ENCODE measurements at places on chromosomes 3 and 15.

DNA sequence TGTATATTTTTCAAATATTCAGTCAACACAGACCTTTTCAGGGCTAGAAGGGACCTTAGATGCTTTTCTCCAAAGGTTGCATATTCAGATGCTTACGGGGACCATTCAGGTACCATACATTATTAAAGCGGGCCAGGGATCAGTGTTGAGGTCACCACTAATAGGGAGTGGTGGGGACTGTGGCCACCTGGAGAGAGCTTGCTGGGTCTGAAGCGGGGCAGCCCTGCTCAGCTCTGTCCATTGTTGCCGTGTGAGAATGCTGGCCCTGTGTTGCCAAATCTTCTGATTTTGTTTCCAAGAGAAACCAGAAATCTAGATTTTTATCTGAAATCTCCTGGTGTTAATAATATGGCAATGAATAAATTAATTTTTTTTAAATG, 23.7 kb downstream of the ABHD2 start:
- no peak for DNase-seq

DNA sequence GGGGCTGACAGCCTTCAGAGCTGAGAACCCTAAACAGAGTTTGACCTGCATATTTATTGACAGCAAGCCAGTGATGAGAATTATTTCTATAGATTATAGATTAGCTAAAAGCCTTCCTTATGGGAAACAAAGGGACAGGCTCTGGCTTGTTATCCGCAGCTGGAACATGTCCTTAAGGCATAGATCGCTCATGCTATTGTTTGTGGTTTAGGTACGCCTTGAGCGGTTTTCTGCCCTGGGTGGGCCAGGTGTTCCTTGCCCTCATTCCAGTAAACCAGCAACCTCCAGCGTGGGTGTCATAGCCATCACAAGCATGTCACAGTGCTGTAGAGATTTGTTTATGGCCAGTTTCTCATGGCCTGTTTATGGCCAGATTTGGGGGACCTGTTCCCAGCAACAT, 10.2 kb upstream of the FAH start:
- DNase-seq, result no peak

- DNase-seq, result no peak
Measured at GRCh38 chr3:25907081-25907480, 117.2 kb downstream of the OXSM start.

DNA sequence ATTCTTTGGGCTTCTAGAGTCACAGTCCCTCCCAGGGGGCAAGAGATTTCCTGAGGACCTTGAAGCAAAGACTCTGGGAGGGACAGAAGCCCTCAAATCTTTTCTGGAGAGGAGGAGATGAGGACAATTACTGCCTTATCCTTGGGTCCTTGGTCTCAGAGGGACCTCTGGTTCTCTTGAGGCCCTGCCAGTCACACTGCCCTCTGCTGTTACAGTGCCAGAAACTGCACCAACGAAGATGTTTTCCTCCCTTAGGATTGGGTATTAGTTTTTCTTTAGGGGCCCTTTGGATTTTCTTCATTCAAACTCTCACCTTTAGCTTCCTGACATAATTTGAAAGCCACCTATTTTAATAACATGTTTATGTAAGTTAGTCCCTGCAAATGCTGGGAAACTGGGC, 58.2 kb upstream of the SCN5A start:
- DNase-seq, result no peak

GRCh38 chr15:76155731-76156130, 95.9 kb downstream of the TMEM266 start:
- no peak for DNase-seq

DNA sequence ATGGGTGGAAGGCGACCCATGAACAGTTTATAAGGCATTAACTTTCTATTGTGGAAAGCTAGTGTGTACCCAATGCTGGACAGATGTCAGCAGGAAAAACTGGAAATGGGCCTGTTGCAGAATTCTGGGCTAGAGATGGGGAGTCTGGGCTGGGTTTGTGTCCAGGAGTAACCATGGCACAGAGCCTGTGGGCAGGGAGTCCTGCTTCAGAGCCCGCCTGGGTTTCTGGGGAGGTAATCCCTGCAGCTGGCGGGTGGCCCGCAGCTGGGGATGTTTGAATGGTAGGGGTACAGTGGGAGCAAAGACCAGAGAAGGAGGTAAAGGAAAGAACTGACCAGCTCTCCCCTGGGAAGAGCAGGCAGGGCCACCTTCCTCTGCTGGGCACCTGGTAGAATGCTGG, 25.7 kb downstream of the ACAA1 start:
- DNase-seq, result no peak

DNA sequence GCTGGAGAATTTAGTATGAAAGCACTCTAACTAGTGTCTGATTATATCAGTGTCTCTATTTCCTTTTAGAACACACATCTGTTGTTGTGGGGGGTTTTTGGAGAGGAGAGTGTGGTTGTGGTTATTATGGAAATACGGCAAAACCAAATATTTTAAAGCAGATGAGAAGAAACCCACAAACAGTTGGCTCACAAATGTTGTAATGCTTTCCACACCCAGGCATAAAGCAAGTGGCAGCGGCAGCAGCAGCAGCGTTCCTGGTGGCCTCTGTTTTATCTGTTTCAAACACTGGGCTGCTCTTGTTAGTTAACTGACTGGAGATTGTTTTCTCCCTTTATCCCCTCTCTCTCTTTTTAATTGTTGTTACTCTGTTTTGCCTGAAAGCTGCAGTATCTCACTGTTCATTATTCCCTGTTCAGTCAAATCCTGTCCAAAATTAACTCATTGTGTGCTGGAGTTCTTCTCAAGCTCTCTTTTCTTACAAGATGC, 1045.5 kb upstream of the NR2F2 start:
- DNase-seq, result no peak

DNA sequence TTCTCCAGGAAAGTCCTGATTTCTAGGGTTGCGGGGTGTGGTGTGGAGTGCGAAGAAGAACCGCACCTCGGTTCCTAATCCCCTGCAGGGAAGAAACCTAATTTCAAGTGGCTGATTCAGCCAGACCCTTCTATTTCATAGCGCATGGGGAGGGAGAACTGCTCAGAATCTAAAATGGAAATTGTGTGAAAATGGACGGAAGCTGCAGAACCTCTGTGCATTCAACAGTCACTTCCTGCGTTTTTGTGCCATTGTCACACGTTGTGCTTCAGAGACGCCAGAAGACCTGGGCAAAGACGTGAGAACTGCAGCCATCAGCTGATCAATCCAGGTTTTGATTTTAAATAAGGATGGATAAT, 1.2 kb downstream of the SIDT1 start:
- no peak for DNase-seq

DNA sequence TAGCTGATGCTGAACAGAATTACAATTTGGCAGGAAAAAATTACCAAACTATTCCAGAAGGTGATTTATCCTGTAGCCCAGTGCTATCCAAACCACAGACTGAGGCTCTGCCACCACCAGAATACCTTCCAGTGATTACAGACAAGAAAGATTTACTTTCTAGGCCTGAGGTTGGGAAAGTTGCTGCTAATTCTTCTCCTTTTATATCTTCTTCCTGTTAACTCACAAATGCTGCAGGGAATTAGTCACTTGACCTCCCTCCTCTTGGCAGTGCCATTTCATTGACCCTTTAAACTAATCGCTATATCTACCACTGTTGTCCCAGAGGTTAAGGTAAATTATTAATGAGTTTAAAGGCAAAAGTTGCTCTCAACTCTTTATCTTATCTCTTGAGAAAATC, 118.4 kb downstream of the CTNNB1 start:
- DNase-seq, result no peak

GRCh38 chr3:153752405-153753027, 368.7 kb upstream of the ARHGEF26 start:
- DNase-seq, result no peak

DNA sequence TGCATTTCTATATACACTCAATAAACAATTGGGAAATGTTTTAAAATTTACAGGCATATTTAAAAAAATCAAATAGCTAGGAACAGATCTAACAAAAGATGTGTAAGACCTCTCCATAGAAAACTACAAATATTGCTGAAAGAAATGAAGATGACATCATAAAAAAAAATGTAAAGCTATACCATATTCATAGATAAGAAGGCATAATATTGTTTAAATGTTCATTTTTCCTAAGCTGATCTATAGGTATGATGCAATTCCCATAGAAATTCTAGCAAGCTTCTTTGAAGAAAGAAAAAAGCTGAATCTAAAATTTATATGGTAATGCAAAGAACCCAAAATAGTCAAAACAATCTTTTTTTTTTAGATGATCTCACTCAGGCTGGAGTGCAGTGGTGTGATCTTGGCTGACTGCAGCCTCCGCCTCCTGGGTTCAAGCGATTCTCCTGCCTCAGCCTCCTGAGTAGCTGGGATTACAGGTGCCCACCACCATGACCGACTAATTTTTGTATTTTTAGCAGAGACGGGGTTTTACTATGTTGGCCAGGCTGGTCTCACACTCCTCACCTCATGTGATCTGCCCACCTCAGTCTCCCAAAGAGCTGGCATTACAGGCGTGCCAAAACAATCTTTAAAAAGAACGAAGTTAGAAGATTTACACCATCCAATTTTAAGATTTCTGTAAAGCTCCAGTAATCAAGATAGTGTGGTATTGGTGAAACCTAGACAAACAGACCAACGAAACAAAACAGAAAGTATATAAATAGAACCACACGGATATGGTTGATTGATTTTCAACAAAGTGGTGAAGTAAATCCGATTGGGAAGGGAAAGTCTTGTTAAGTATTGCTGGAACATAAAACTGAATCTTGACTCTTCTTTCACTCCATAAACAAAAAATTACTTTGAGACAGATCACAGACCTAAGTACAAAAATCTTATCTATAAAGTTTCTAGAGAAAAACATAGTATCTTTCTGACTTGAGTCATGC, 6.3 kb upstream of the BHLHE40 start:
- DNase-seq, result no peak

- no peak for DNase-seq
Measured at GRCh38 chr3:129261894-129262293, 12.5 kb downstream of the COPG1 start.

GRCh38 chr3:197913641-197914380, 36.2 kb upstream of the RPL35A start:
- no peak for DNase-seq

- peak; percentile 40 for DNase-seq
Measured at GRCh38 chr3:181176601-181177000, 187.1 kb upstream of the DNAJC19 start.

GRCh38 chr3:139572847-139573672, 33.5 kb upstream of the RBP1 start:
- no peak for DNase-seq

Measured in urothelium cell line (cell line).